Activated CD4-positive, alpha-beta memory T cell treated with anti-CD3 and anti-CD28 coated beads, Interleukin-2, amount 10 ng/mL, durations not matched to agents 7 days and 5 days (primary cell): ENCODE measurements at places on chromosomes 6 and 20. TPM values are rescaled to one million over a fixed set of nuclear protein-coding genes. Genes with fewer than 3 reads are reported as not detected.

PAX1 gene
- total RNA-seq: not detected

- no peaks in the 10 kb centered on the region for H3K4me1 ChIP-seq
- no peaks in the 10 kb centered on the region for H3K36me3 ChIP-seq
- no peak overlapping the region for H3K27ac ChIP-seq
- no peak for DNase-seq
- H3K27me3 ChIP-seq: peaks cover 4% of the 10 kb centered on the region
Observed at GRCh38 chr6:168197636-168198301, 118.8 kb upstream of the FRMD1 start.

DNA sequence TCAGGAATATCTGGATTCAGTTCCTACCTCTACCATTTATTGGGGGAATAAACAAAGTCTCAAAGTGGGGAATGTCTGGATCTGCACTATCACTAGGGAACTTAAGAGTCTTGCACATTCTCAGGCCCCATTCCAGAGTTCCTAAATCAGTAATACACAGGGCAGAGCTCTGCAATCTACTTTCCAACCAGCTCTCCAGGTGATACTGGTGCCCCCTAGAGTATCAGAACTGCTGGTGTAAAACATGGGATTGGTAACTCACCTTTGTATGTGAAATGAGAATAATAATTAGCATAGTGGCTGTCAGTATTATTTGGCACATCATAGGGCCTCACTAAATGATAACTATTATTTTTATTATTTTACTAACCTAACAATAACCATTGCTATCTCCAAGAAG is 278.8 kb upstream of the IMPG1 start:
- H3K4me1 ChIP-seq: no peaks in the 10 kb centered on the region
- DNase-seq: no peak
- H3K27ac ChIP-seq: no peak overlapping the region
- no peaks in the 10 kb centered on the region for H3K27me3 ChIP-seq
- H3K4me3 ChIP-seq: no peak overlapping the region

DNA sequence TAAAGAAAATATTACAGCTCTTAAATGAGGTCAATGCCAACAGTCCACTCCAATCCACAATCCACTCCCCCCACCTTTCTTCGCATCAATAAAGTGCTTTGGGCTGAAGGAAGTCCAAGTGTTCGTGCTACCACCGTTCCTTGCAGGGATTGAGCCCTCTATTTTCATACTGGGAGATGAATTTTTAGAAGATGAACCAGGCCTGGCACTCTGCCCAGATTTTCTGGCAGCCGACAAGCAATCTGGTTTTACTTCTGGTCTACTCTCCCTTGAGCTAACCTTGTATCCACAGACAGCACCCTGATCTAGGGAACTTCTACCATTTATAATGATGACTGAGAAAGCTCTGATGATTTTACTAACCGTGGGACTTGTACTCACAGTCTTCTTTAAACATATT is 72.3 kb downstream of the BTBD9 start:
- no peak overlapping the region for H3K27ac ChIP-seq
- no peaks in the 10 kb centered on the region for H3K27me3 ChIP-seq
- H3K4me1 ChIP-seq: peaks cover 14% of the 10 kb centered on the region
- no peak overlapping the region for H3K4me3 ChIP-seq
- DNase-seq: no peak

DNA sequence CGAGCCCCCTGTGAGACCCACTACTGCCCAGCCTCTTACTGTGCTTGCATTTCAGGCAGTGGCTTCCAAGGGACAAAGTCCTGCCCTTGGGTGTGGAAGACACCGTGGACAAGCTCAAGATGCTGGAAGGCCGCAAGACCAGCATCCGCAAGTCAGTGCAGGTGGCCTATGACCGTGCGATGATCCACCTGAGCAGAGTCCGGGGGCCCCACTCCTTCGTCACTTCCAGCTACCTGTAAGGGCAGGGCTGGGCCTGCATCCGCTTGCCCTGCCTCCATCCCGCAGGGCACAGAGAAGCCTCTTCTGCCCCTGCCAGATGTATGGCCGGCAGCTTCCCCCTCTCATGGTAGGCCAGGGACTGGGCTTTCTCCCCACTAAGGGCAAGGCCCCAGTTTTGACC is 33.8 kb downstream of the BRPF3 start:
- H3K27ac ChIP-seq: no peak overlapping the region
- peaks cover 7% of the 10 kb centered on the region for H3K4me1 ChIP-seq
- H3K36me3 ChIP-seq: peaks cover 30% of the 10 kb centered on the region
- no peak overlapping the region for H3K4me3 ChIP-seq

GRCh38 chr20:45339084-45339483 is 9.1 kb downstream of the SDC4 start:
- DNase-seq: no peak
- peaks cover 12% of the 10 kb centered on the region for H3K36me3 ChIP-seq
- H3K27me3 ChIP-seq: no peaks in the 10 kb centered on the region

DNA sequence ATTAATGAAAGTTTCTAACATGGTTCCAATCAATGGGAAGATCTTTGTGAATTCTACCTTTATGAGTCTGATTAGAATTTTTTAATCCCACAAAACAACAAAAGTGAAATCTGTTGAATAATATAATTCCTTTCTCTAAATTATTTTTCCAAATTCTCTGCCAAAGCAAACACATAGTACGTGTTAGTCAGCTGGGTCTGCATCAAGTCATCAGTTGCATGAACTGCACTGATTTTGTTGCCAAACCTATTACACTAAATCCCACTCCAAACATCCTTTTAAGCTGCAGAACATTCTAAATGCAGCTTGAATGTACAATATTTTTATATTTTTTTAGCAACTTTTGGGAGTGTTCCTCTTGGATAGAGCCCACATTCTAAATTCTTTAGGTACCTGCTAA is 199.0 kb upstream of the HSF2 start:
- H3K27ac ChIP-seq: no peak overlapping the region
- H3K27me3 ChIP-seq: no peaks in the 10 kb centered on the region
- DNase-seq: no peak
- no peak overlapping the region for H3K4me3 ChIP-seq

DNA sequence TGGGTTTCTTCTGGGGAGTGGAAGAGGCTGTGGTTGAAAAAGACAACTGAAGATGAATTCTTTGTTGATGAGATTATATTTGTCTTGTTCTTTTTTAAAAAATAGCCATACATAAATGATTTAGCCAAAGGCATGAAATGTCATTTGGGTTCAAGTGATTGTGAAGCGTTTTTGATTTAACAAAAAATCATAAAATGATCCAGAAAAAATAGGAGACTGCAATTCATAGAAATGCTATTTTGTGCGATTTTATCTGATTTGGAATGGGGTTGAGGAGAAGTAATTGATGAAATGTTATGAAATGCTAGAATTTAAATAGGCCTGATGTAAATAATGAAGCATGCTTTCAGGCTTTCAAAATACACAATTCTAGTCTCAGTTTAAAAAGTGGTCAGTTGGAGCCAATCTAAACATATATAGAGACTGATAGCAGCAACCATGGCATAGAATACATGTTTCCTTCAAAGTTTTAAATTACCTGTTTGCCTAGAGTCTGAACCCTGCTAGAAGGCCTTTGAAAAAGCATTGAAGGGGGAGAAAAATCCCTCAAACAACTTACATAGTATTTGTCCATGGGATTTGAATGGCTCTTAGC is 21.8 kb downstream of the PFDN4 start:
- H3K4me3 ChIP-seq: no peak overlapping the region
- peaks cover 4% of the 10 kb centered on the region for H3K4me1 ChIP-seq
- DNase-seq: no peak

TREML2 gene
- 21.5 TPM for total RNA-seq

- no peaks in the 10 kb centered on the region for H3K36me3 ChIP-seq
- DNase-seq: no peak
- H3K27me3 ChIP-seq: peaks cover 17% of the 10 kb centered on the region
- H3K4me3 ChIP-seq: no peak overlapping the region
Observed at GRCh38 chr20:52279706-52280105, 88.1 kb upstream of the ZFP64 start.

PLG gene
- total RNA-seq: 0.30 TPM

DNA sequence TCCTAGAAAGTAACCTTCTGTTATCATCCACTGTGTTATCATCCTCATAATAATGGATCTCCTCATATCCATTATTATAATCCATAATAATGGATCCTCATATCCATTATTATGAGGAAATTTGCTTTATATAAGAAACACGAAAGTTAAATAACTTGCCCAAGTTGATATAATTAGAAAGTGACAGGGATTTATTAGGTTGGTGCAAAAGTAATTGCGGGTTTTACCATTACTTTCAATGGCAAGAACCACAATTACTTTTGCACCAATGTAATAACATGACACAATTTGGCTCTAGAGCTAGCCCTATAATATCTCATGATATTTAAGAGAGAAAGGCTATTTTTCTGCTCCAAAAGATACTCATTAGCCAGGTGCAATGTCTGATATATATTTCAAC is 275.7 kb upstream of the STXBP5 start:
- H3K36me3 ChIP-seq: no peaks in the 10 kb centered on the region
- no peaks in the 10 kb centered on the region for H3K27me3 ChIP-seq
- H3K4me1 ChIP-seq: no peaks in the 10 kb centered on the region
- no peak overlapping the region for H3K4me3 ChIP-seq
- no peak for DNase-seq

MOG gene
- not detected for total RNA-seq

DNA sequence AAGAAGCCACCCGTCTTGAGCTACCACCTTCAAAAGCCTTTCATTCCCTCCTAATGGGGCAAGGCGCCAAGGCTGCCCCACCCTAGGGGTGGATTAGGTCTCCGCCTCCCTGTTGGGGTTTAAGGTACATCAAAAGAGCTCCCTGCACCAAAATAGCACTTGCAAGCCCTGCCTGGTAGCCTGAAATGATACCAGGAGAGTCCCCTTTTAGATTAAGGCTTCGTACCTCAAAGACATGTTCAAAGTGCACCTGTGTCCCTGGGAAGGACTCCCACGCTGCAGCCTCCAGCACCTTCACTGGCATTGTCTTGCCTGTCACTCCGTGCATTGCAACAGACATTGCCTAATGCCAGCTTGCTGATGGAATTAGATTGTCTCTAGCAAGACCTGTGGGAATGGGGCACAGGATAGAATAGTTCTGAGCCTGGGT is 15.7 kb upstream of the CDKN1A start:
- H3K27me3 ChIP-seq: peaks cover 19% of the 10 kb centered on the region
- no peak overlapping the region for H3K27ac ChIP-seq
- no peaks in the 10 kb centered on the region for H3K36me3 ChIP-seq
- H3K4me1 ChIP-seq: peaks cover 19% of the 10 kb centered on the region
- no peak for DNase-seq
- no peak overlapping the region for H3K4me3 ChIP-seq

GRIK2 gene
- total RNA-seq: not detected

PRDM1 gene
- 115 TPM for total RNA-seq

DNA sequence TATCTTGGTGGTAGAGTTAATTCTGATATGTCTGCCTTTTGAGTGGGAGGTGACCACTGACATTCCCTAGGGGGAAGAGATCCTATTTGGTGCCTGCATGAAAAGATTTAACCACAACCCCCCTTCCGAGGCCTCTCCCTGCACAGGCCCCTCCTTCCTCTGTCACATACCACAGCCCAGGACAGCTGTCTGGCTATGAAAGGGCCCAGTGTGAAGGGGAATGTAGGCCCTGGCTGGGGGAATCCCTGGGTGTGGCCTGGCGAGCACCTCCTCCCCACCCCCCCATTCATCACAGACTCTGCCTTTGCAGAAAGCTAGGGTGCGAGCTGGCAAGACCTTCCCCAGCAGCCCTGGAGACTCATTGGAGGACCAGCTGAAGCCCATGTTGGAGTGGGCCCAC is 27.4 kb upstream of the MAPRE1 start:
- no peak overlapping the region for H3K4me3 ChIP-seq
- peaks cover 19% of the 10 kb centered on the region for H3K4me1 ChIP-seq
- no peak overlapping the region for H3K27ac ChIP-seq
- no peak for DNase-seq
- H3K36me3 ChIP-seq: no peaks in the 10 kb centered on the region

TRDN gene
- not detected for total RNA-seq

GRCh38 chr6:137121401-137121997 is 51.9 kb downstream of the IL22RA2 start:
- H3K27ac ChIP-seq: no peak overlapping the region
- no peaks in the 10 kb centered on the region for H3K27me3 ChIP-seq
- DNase-seq: no peak

- no peak for DNase-seq
- no peaks in the 10 kb centered on the region for H3K4me1 ChIP-seq
- no peak overlapping the region for H3K27ac ChIP-seq
Observed at GRCh38 chr6:75183099-75183541, 22.7 kb downstream of the COL12A1 start.

DNA sequence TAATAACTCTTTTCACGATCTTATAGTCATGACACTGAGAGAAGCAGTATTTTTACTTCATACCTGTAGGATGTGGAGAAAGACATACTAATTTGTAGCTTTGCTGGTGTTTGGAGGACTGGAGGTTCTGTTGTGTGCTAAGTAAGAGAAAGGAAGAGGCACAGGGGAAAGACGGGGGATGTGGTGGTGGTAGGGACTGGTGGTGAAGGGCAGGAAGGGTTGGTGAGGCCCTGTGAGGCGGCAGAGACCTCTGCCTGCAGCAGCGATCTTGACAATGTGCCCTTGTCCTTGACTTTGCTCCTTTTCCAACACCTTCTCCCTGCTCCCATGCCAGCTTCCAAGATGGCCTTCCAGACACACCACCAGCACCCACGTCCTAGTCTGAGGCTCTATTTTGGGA is 32.6 kb upstream of the MPC1 start:
- peak overlapping the region; percentile 83 for H3K27ac ChIP-seq
- peak overlapping the region; percentile 14 for H3K4me3 ChIP-seq
- peaks cover 21% of the 10 kb centered on the region for H3K36me3 ChIP-seq
- DNase-seq: peak; percentile 78
- peaks cover 88% of the 10 kb centered on the region for H3K4me1 ChIP-seq

GRCh38 chr20:53706466-53707370 is 113.1 kb upstream of the ZNF217 start:
- peaks cover 48% of the 10 kb centered on the region for H3K4me1 ChIP-seq
- peak overlapping the region; percentile 96 for H3K27ac ChIP-seq
- H3K36me3 ChIP-seq: peaks cover 4% of the 10 kb centered on the region

DNA sequence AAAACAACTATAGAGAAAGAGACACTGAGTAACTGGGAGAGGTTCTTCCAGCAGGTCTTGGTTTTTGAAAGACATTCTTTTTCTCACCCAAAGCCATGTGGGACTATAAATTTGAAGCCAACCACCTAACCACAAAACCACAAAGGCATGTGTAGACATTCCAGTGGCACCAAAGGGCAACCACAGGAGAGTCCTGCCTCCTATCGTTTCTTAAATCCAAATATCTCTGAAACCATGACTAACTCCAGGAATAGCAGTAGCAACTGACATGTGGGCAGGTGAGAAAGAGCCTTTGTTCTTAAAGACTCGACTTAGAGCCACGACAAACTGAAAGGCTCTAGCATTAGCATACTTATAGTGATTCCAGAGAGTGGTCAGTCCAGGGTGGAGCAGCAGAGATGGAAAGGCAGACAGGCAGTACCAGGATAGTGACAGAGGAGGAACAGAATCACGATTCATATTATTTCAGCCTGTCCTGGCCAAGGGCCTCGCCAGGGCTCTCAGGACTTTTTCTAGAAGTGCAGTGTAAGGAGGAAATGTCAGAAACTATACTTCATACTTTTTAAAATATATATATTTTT is 9.4 kb upstream of the COL9A1 start:
- H3K27me3 ChIP-seq: peaks cover 31% of the 10 kb centered on the region
- DNase-seq: no peak
- no peak overlapping the region for H3K4me3 ChIP-seq
- no peaks in the 10 kb centered on the region for H3K36me3 ChIP-seq
- H3K27ac ChIP-seq: no peak overlapping the region
- peaks cover 1% of the 10 kb centered on the region for H3K4me1 ChIP-seq
